NCI-H524 (cell line): ENCODE measurements at places on chromosomes 6 and 20.

- no peak for DNase-seq
Measured at GRCh38 chr6:15501826-15502445, 160.9 kb downstream of the DTNBP1 start.

DNA sequence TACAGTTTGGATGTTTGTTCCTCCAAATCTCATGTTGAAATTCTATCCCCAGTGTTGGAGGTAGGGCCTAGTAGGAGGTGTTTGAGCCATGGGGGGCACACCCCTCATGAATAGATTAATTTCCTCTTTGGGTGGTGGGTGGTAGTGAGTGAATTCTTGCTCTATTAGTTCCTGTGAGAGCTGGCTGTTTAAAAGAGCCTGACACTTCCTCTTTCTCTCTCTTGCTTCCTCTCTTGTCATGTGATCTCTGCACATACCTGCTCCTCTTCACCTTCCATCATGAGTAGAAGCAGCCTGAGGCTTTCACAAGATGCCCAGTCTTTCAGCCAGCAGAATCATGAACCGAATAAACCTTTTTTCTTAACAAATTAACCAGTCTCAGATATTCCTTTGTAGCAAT, 340.2 kb upstream of the CHD6 start:
- DNase-seq, result no peak

GRCh38 chr6:51578994-51579393, 508.4 kb downstream of the PKHD1 start:
- no peak for DNase-seq

DNA sequence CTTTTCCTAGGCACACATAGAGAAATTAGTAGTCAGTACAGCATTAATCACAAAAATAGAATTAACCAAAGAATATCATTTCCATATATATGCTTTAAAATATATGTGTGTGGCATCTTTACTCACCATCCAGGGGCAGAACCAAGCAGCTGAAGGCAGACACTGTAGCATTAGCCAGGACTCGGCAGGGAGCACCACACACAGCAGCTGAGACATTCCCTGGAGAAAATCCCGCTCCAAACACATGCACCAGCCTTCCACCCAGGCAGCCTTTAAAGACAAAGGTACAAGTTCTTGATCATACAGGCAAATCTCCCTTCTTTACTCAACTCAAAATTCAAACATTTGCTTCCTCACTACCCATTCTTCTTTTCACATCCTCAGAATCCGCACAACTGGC, 64.7 kb downstream of the PKHD1 start:
- no peak for DNase-seq

DNA sequence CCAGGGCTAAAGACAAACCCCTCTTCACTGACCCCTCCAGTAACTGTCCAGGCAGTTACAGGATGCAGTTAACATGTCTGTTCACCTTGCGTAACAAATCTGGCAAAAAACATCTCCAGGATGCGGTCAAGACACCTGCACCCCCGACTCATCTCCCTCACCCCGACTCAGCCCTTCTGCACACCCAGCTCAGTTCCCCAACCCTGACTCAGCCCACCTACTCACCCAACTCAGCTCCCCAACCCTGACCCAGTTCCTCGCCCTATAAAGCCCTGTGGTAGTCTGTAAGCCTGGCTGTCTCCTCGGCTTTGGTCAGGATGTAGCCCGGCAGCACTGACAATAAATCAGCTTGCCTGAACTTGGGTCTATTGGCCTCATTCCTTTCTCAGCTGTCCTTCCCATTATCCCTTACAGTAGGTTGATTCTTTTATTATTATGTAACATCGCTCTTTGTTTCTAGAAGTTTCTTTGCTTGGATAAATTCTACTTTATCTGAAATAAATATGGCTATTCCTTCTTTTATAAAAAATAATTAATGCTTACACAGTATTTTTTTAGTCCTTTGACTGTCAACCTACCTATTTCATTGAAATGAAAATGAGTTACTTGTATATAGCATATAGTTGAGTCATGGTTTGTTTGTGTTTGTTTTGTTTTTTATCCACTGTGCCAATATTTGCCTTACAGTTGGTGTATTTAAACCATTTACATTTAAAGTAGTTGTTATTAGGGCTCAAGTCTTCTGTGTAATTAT, 12.9 kb upstream of the ADTRP start:
- DNase-seq, result no peak

GRCh38 chr6:797479-798077, 104.6 kb upstream of the EXOC2 start:
- peak; percentile 52 for DNase-seq

DNA sequence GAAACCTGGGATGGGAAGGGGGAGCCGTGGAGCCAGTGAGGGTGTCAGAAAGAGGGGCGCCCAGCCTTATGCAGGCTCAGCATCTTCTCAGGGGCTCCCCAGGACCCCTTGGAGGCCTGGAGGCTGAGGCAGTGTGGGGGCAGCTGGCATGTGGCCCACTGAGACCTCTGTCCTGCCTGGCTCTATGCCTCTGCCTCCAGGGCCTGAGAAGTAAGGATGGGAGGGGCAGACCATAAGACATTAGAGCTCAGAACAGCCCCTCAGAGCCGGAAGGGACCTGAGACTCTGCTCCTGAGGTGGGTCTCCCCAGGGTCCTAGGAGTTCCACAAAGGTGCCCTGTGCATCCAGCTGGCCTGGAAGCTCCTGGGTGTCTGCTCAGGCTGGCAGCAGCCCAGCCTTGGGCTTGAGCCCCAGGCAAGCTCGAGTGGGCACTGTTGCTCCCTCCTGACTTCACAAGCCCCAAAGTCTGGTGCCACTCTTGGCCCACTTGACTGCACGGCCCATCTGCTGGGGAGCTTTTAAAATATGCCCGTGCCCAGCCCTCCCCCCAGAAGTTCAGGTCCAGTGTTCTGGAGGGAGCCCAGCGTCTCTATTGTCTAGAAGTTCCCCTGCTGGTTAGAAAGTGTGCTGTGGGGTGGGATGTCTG, 126.8 kb downstream of the GRM4 start:
- DNase-seq, result peak; percentile 90

- no peak for DNase-seq
Measured at GRCh38 chr20:50477239-50477872, 32.8 kb upstream of the PTPN1 start.

DNA sequence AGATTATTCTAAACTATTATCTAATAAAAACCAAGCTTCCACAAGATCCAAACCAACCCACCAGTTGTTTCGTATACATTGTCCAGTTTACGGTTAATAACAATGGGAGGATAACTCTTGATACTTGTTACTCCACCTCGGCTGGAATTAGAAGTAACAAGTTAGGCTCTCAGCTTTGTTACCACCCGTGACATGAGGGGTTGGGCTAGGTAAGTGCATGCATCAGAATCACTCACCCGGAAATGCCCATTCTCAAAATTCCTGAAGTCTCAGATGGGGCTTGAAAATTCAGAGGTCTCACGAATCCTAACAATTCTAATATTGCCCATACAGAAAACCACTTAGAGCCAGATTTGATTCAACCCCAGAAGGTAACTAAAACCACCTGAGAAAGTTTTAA, 27.0 kb upstream of the SERPINB1 start:
- no peak for DNase-seq

- peak; percentile 75 for DNase-seq
Measured at GRCh38 chr6:133837801-133838349, 51.0 kb upstream of the TCF21 start.

DNA sequence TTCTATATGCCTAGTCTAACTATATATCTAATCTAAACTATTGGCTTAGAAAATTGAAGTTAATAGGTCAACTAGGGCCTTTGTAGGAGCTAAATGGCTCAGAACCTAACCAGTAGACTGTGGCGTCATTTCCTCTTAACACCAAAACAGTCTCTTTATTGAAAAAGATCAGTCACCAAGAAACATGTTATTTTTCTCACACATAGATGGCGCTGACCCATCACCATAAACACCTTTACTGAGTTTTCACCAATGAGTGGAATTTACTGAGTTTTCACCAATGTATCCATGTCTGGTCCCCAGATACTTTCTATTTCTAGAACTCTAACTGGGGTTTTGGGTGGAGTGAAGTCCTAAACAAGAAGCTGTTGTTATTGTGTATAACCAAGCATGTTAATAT, 636.0 kb downstream of the BCKDHB start:
- peak; percentile 46 for DNase-seq

GRCh38 chr20:32681175-32682084, 7.7 kb upstream of the C20orf203 start:
- DNase-seq, result peak; percentile 84

- DNase-seq, result no peak
Measured at GRCh38 chr6:118784641-118785164, 109.2 kb upstream of the ASF1A start.

DNA sequence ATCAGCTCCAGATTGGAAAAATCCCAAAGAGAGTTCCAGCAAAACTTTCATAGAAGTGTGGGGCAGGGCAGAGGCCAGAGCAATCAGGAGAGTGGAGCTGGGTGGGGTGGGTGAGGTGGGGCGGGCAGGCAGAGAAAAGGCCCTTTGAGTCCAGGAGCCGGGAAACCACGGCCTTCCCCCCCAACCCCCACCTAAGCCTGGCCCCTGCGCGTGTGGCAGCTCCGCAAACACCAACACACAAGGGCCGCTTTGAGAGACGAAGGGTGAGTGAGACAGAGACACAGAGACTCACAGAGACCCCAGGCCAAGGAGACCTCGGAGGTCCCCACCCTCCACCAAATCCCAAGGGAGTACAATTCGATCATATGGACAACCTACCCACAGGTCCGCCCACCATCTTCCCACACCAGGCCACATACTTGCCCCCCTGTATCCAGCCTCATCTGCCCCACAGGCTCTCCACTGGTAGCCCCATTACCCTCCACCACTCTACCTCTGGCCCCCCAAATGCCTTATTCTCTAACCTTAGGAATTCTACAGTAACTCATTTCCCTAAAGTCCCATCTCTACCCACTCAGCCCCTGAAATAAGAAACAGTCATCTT, 1.7 kb downstream of the COL11A2 start:
- DNase-seq, result no peak

DNA sequence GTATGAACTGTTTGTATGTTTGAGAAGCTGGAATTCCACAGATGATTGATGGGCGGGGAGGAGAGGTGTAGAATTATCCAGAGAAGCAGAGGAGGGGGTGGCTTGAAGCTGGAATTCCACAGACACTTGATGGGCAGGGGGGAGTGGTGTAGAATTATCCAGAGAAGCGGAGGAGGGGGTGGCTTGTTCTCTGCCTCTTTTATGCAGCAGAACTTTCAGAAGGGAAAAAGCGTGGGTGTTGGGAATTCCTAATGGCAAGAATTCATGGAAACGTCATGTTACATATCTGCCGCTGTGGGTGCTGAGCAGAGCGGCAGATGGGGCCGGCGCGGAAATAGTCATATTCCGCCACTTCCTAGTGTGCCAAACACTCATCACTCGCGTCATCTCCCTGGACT, 167.9 kb upstream of the KCNG1 start:
- DNase-seq, result no peak

GRCh38 chr20:63850689-63851547, 10.4 kb upstream of the ABHD16B start:
- no peak for DNase-seq

DNA sequence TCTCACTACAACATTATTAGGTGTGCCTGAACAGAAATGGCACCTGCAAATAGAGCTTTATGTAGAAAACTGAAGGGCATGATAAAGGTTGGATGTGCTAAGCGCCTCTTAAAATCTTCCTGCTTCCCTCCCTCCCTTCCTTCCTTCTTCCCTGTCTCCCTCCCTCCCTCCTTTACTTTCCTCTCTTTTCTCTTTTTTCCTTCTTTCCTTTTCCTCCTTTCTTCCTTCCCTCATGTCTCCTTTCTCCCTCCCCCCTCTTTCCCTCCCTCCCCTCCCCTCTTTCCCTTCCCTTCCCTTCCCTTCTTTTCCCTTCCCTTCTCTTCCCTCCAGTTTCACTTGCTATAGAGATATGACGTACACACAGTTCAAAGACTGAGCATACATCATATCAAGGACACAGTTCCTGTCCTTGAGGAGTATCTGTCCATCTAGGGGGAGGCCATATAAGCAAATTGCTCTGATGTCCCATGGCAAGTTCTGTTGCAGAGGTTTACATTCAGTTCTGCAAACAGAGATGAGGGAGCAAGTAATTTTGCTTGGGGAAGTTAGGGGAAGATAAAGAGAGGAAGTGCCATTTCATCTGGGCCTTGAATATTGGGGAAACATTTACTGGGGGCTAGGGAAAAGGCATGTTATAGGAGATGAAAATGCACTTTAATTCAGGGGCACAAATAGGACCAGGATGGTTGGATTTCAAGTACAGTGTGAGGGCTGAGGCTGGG, 79.0 kb upstream of the EEF1E1 start:
- no peak for DNase-seq

GRCh38 chr6:10550764-10551163, 29.6 kb downstream of the GCNT2 start:
- DNase-seq, result no peak

GRCh38 chr6:35490821-35491557, 5.9 kb downstream of the TEAD3 start:
- no peak for DNase-seq

- DNase-seq, result no peak
Measured at GRCh38 chr20:62306414-62307187, 3.8 kb downstream of the ADRM1 start.

DNA sequence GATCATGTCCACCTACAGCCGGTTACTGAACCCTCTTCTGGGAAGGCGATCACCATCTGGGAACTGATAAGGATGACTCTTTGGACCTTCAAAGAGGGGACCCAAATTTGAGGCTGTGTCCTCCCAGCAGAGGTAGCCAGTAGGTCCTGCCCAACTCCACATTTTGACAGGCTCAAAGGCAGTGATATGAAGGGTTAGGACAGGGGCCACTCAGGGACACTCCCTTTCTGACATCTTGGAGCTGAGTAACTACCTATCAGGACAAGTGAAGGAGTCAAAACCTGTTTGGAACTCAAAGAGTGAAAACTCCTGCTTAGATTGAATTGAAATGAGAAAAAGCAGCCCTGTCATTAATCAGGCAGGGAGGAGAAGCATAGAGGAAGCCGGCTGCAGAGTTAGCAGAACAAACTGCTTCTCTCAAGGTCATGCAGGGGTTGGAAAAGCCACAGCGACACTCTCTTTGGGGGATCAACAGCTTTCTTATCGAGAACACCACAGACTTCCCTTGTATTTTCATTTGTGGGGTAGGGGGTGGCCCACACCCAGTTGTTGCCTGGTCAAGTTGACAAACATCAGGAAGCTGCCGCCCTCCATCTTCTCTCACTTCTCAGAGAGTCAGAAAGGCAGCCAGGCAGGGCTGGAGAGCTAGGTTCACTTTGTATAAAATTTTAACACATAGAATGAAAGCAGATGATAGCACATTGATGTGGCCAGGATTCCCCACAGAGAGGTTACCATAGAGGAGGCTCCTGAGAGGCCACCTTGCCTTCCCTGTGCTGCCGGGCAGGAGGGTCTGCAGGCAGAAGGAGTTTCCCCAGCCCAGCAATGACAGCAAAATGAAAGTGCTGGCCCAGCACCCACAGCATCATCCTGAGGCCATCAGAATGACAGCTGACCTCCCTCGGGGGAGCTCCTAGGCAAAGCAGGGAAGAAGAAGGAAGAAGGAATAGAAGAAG, 47.6 kb downstream of the AGPAT4 start:
- no peak for DNase-seq

DNA sequence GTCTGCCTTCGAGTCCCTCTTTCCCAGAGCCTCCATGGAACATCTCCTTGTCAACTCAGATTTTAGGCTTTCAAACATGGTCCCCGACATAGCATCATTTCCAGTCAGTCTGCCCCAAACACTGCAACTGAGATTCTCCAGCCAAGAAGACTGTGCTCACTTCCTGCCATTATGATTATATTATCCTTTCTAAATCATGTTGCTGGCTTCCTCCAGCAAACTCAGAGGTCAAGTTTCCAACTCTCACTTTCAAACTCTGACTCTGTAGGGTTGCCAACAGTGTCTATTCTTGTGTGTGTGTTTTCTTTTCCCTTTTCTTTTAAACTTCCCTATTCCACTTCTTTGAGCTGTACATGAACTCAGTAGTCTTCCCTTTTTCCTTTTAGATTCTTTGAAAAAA, 61.2 kb upstream of the TRAF3IP2 start:
- no peak for DNase-seq

- DNase-seq, result no peak
Measured at GRCh38 chr6:130629640-130630039, 197.6 kb upstream of the SMLR1 start.
